ENCODE measurements at places on chromosomes 1 and 21. TPM values are rescaled to one million over a fixed set of nuclear protein-coding genes. Genes with fewer than 3 reads are reported as not detected.
A peak's percentile ranks its signal among the peaks of the same experiment; 100 is the strongest.

RAVER2 gene
- 9.6 TPM for total RNA-seq

PANK4 gene
- 34.3 TPM for total RNA-seq

IRF6 gene
- total RNA-seq = 2.4 TPM

SMYD2 gene
- total RNA-seq = 37.0 TPM

FHL3 gene
- total RNA-seq = 27.7 TPM

TEDDM1 gene
- total RNA-seq = not detected

MSTO1 gene
- total RNA-seq = 85.1 TPM

KIAA1614 gene
- total RNA-seq = not detected

TRIM67 gene
- total RNA-seq = not detected

KCNK2 gene
- total RNA-seq = not detected

LENEP gene
- total RNA-seq = 0.66 TPM

DNA sequence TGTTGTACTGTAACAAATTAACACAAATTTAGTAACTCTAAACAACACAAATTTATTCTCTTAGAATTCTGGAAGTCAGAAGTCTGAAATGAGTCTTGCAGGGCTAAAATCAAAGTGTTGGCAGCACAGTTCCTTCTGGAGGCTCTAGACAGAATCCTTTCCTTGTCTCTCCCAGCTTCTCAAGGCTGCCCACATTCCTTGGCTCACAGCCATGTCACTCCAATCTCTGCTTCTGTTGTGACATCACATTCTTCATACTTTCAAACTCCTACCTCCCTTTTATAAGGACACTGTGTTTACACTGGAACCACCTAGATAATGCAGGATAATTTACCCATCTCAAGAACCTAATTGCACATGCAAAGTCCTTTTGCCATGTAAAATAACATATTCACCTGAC is 225.0 kb upstream of the PRMT6 start:
- no peak for DNase-seq

DNA sequence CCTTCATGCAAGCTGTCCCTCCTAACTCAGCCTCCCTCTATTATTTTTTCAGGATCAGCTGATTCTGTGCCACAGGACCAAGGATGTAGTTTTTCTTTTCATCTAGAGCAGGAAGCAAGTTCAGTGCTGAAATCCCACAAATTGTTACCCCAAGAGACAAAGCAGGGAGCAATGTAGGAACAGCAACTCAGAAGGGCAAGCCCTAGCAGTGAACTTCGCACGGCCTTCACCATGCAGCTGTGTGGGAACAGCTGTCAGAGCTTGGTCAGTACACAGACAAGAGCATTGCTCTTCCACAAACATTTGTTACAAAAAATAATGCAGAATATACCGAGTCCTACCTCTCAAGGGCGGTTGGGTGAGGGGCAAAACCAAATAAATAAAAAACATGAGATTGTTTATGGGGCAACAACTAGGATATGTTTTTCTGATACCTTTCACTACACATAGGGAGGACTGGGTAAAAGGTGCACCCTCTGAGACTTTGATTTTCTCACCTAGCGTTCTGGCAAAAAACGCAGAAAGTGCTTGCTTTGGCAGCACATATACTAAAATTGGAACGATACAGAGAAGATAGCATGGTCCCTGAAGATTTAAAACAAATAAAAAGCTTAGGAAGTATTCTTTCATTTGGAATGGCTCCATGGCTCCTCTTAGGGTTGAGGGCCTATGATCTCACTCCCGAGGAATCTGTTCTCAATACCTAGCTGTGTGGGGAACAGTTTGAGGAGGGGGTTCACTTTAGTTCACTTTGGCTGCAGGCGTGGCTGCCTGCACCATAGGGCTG is 37.1 kb upstream of the ANGPTL7 start:
- no peak for DNase-seq

- no peak for DNase-seq
These were observed 8.7 kb downstream of the FUBP1 start for GRCh38 chr1:77970192-77970591.

- DNase-seq = no peak
These were observed 6.9 kb upstream of the NOS1AP start for GRCh38 chr1:162062542-162063015.

DNA sequence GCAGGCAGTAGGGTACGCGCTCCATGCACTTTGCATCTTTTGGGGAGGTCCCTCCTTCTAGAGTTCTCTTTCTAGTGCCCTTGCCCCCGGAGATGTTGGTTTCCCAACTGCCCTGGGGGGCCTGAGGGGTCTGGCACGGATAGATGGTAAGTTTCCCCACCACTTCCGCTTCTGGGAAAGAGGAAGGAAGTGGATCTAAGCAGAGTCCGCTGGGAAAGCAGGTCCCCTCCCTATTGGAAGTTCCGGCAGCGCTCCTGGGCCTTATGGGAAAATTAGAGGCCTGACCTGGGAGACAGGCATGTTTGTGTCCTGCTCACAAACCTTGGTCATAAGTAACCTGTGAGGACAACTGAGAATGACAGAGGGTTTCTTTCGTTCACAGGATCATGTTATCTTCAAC is 274.4 kb downstream of the RPS6KC1 start:
- DNase-seq = no peak

DNA sequence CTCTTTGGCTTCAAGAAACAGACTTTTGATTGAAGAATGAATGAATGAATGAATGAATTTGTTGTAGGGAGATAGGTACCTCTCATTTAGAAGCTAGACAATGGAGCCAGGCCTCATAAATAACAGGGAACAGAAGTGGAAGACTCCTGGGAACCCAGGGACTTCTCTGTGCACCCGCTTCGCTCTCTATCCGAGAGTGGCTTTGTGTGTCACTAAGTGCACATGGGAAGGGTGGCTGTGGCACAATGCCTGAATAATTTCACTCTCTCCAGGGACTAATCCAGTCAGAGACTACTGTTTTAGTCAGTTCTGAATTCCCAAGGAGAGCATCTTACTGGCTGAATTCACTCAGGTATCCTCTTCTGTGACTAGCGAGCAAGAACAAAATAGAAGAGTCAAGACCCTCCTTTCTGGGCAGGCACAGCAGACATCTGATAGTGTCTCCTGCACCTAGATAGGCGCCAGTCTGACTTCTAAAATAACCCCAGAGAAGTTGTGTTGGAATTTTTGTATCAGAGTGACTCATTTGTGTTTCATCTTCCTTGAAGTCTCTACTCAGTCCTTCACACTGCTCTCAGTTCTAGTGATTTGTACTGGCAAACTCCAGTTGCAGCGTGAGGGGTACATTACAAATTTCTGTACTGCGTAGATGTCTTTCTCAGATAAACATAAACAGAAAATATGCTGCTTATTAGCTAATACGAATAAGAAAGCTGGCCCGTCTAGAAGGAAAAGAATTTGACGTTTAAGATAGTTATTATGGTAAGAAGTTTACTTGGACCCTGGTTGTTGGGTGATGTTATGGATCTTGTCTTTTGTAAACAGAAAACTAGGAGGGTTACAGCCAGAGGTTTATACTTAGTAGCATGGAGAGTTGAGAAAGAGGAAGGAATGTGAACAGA is 34.0 kb downstream of the BACH1 start:
- DNase-seq = no peak

- DNase-seq = no peak
These were observed 122.3 kb downstream of the TM2D1 start for GRCh38 chr1:61602663-61603062.

DNA sequence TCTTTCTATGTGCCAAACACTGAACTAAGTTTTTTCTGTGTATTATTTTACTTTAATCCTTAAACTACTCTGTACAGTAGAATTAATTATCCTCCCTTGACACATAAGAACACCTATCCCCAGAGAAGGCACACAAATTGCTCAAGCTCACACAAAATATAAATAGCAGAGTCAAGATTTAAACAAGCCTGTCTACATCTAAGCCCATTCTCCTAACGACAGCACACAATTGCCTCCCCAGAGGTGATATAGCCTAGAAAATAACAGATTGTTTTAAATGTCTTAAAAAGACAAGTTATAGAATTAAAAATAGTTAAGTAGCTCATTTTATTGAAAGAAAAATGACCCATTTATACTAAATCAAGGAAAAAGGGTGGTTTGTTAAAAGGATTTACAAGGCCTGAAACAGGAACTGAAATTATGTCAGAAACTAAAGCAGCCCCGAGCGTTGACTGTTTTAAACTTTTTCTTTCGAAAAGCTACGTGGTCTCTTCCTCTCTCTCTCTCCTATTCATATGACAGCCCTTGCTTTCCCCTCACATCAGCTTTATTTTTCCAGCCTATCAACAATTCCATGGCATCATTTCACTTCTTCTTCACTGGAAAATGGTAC is 30.5 kb downstream of the TNFSF18 start:
- DNase-seq = no peak

GRCh38 chr1:205983925-205984725 is 19.1 kb downstream of the RAB7B start:
- DNase-seq = peak; percentile 36

DNA sequence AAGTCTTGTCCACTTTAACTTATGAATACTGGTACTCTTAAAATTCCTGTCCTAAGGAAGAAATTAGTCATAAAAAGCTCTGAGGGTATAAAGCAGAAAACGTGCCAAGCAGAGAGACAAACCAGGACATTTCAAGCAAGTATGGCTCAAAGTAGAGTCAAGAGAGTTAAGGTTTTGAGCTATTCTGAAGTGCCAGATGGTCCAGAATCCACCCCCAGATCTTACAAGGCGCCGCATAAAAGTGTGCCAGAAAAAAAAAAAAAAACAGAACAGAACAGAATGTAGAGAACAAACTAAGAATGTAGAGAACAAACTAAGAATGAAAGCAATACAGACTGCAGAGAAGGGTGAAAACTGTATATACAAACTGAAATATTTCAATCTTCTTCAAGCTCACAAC is 12.5 kb downstream of the EPS15 start:
- DNase-seq = peak; percentile 13

- DNase-seq = no peak
These were observed 136.8 kb downstream of the PTPRC start for GRCh38 chr1:198775606-198776005.

DNA sequence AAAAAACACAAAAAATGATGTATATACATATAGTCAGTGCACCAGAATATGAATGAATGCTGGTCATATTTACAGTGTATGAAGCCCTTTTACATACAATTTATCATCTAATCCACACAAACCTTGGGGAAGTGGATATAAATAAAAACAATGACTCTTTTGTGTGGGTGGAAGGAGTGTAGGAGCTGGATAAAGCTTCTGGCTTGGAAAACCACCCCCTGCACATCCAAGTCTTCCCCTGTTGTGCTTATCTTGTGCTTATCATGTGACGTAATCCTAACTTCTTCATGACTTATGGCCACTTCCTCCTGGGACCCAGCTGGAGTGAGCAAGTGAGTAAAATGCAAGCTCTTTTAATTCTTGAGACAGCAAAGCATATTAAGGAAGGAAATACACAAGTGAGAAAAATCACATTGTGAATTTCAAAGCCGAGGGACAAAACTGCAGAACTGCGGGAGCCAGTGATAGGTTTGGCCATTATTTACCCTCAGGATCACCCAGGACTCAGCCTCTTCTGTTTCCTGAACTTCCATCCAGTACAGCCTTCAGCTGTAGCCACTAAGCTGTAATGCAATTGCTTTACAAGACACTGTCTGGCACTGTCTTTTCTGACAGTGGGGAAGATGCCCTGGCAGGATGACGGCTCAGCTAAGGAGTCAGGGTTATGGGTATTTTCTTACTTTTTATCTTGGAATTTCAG is 104.0 kb upstream of the PPM1J start:
- DNase-seq = no peak

DNA sequence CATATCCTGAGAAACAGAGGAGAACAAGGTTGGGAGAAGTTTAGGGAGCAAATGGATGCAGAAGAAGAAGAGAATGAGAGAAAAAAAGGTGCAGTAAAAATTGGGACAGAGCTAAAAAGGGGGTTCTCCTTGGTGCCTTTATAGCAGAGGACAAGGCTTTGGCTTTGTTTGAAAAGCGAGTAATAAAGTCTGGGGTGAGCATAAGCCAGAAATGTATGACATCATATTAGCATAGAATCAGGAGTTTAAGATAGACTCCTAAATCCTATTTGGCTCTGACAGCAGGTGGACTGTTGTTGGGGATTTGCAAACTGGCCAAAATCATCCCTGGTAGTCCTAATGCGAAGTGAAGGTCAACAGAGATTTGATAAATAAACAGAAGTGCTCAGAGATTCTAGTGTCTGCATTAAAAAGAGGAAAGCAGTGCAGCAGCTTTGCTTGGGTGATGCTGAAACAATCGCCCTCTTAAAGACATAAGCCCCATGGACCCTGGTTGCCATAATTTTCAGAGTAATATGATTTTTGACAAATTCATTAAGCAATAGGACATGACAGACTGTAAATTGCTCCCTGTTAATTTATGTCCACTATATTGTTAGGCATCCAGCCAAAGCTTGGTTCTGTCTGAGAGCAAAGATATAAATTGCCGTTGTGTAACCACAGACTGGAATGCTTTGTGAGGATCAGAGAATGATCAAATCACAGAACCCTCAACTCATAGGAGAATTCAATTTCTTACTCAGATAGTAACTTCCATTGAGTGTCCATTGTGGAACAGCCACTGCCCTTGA is 385.0 kb upstream of the NFIA start:
- DNase-seq = no peak

DNA sequence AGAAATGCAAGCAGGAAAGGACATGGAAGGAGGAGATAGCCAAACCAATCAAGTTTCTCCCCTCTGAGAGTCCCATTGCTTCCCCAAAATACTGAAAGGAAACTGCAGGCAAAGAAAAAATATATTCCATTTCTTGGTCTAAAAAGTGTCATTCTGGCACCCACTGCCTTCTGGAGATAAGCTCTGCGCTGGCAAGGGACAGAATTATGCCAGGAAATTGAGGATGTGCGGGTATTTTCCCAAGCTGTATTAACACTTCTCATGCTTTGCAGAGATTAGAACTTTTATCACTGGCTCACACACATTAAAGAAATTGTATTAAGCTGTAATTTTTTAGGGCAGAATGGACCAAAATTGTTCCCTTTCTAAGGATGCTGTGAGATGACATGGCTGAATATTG is 381.2 kb upstream of the DUSP10 start:
- DNase-seq = no peak

- DNase-seq = no peak
These were observed 8.7 kb downstream of the CTXND2 start for GRCh38 chr1:150895618-150896017.

DNA sequence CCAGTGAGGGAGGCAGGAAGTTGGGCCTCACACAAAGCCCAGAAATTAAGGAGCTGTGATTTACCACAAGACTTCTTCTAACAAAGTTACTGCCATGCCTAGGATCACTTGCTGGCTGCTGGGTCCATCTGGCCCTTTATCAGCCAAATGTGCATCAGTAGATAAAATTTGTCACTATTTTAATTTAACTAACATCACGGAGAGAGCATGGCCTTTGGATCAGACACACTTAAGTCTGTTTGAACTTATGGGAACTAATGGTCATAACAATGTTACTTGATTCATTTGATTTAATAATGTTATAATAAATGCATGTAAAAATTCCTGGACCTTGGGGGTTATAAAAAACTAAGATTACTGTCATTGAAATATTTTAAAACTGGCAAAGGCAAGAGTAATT is 67.2 kb upstream of the CCDC190 start:
- no peak for DNase-seq

- no peak for DNase-seq
These were observed 67.6 kb upstream of the SLC22A15 start for GRCh38 chr1:115908565-115909274.

GRCh38 chr1:30716646-30717045 is 6.7 kb downstream of the MATN1 start:
- DNase-seq = no peak

GRCh38 chr1:108704496-108704895 is 8.2 kb upstream of the FNDC7 start:
- no peak for DNase-seq
